Stimulated activated CD4-positive, alpha-beta T cell treated with anti-CD3 and anti-CD28 coated beads, TNF-alpha, amount 100 ng/mL, for 48 hours (primary cell): ENCODE measurements at places on chromosomes 2 and 18.

- no peak for DNase-seq
These were observed 3.7 kb upstream of the SOCS6 start for GRCh38 chr18:70284976-70285620.

DNA sequence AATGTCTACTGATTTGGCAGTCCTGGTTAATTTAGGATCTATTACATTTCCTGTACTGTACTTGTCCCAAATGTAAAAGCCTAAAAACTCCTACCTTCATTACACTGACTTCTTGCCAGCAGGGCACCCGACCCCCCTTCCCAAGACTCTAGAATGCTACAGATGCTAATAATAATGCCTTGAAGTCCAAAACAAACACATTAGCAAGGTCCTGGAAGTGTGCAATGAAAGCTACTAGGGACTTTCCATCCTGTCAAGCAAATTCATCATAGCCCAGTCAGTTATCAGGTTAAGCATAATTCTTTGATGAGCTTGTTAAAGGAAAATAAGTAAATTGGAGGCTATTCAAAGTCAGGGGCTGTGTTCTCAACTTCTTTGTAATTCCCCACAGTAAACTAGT lies 115.3 kb upstream of the RBBP8 start:
- DNase-seq, result no peak

- no peak for DNase-seq
These were observed 120.4 kb downstream of the KLHL29 start for GRCh38 chr2:23505218-23505983.

GRCh38 chr2:26540306-26540705 lies 62.4 kb upstream of the OTOF start:
- no peak for DNase-seq

GRCh38 chr2:53058526-53058925 lies 709.1 kb upstream of the CHAC2 start:
- no peak for DNase-seq
